Activated T-cell treated with anti-CD3 and anti-CD28 coated beads, Interleukin-2, amount 50 U/mL, for 24 hours (primary cell): ENCODE measurements at places on chromosomes 13 and 19.

GRCh38 chr19:56637976-56638555 is 4.9 kb upstream of the SMIM17 start:
- peak; percentile 32 for DNase-seq
- no peaks in the 10 kb centered on the region for H3K4me1 ChIP-seq
- H3K4me3 ChIP-seq, result no peak overlapping the region
- H3K36me3 ChIP-seq, result peaks cover 29% of the 10 kb centered on the region
- peaks cover 5% of the 10 kb centered on the region for H3K27me3 ChIP-seq
- H3K27ac ChIP-seq, result no peak overlapping the region

- no peak overlapping the region for H3K4me3 ChIP-seq
- H3K36me3 ChIP-seq, result peaks cover 89% of the 10 kb centered on the region
- no peak for DNase-seq
- no peaks in the 10 kb centered on the region for H3K27me3 ChIP-seq
Observed at GRCh38 chr19:19470579-19470978, 44.8 kb downstream of the TSSK6 start.

GRCh38 chr13:44132710-44133109 is 240.9 kb upstream of the SERP2 start:
- H3K36me3 ChIP-seq, result no peaks in the 10 kb centered on the region
- H3K4me3 ChIP-seq, result no peak overlapping the region
- no peak for DNase-seq
- H3K27me3 ChIP-seq, result peaks cover 13% of the 10 kb centered on the region
- H3K4me1 ChIP-seq, result peaks cover 12% of the 10 kb centered on the region

GRCh38 chr13:99926014-99926731 is 45.4 kb downstream of the ZIC5 start:
- no peaks in the 10 kb centered on the region for H3K4me1 ChIP-seq
- H3K27me3 ChIP-seq, result peaks cover 36% of the 10 kb centered on the region
- H3K27ac ChIP-seq, result no peak overlapping the region
- no peak overlapping the region for H3K4me3 ChIP-seq

DNA sequence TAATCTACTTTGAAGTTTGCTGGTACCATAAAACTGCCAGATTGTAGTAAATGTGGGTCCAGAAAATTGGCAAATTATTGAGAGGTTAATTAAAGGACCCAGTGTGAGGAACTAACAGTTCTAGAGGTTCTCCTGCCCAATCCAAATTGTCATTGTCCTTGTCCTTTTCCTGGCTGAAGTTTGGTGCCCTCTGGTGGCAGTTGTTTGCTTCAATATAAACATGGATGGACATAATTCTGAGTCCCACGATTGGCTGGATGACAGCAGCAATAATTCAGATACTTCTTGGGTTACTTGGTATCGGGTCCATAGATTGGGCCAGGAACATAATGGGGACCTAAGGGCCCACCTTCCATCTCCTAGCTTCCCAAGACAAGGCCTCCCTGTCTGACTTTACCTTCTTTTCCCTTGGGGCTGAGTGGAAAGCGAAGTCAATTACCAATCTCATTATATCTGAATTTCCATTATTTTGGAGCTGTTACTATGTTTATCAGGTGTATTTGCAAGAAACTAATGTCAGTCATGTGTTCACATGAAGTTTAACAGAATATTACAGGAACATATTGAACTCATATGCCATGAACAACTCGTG is 33.8 kb upstream of the GARRE1 start:
- H3K27me3 ChIP-seq, result no peaks in the 10 kb centered on the region
- H3K4me3 ChIP-seq, result no peak overlapping the region
- H3K36me3 ChIP-seq, result peaks cover 87% of the 10 kb centered on the region
- H3K4me1 ChIP-seq, result peaks cover 58% of the 10 kb centered on the region

- no peak overlapping the region for H3K27ac ChIP-seq
- no peaks in the 10 kb centered on the region for H3K36me3 ChIP-seq
- H3K4me3 ChIP-seq, result peak overlapping the region; percentile 29
- H3K4me1 ChIP-seq, result peaks cover 39% of the 10 kb centered on the region
- peaks cover 83% of the 10 kb centered on the region for H3K27me3 ChIP-seq
Observed at GRCh38 chr19:47445937-47446402, 25.7 kb downstream of the SLC8A2 start.

GRCh38 chr19:29191005-29191404 is 21.9 kb downstream of the UQCRFS1 start:
- H3K4me1 ChIP-seq, result peaks cover 7% of the 10 kb centered on the region
- H3K27me3 ChIP-seq, result no peaks in the 10 kb centered on the region
- DNase-seq, result no peak
- H3K36me3 ChIP-seq, result no peaks in the 10 kb centered on the region
- no peak overlapping the region for H3K4me3 ChIP-seq

DNA sequence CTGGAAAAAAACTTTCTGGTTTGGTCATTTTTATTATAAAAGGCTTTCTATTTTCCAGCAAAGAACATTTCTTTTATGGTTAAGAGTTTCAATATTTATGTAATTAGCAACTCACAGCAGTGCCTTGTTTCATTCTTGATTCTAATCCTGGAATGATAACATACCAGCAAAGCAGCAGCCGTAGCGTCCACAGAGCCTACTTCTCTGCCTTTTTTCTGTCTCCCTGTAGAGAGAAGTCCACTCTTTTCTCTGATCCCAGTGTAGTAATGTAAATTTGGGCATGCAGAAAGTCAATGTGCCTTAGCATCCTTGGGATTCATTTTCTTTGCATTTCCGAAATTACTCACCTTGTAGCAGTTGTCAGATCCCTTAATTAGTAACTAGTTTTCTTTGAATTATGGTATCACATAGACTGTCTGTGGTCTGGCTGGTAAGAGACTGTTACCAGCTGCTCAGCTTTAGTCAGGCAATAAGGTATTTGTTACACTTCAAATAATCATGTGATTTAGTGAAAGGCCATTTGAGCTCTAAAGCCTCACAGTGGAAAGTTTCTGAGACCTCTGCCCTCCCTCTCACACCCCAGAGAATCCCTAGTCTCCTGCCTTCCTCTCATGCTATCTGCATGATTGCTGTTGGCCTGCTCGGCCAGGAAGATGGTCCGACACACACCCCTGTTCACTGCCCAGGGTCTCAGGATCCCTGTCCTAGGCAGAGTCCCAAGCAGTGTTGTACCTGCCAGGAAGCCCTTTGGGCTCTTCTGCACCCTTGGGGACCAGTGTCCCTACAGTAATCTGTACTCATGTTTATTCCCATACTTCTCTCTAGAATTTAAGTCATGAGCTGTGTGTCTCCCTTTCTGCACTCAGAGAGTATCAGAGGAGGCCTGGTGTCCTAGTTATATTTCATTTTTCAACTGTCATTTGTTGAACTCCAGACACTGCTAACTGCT is 86.3 kb downstream of the LRCH1 start:
- no peak for DNase-seq
- no peaks in the 10 kb centered on the region for H3K36me3 ChIP-seq
- no peak overlapping the region for H3K4me3 ChIP-seq
- H3K27ac ChIP-seq, result no peak overlapping the region

DNA sequence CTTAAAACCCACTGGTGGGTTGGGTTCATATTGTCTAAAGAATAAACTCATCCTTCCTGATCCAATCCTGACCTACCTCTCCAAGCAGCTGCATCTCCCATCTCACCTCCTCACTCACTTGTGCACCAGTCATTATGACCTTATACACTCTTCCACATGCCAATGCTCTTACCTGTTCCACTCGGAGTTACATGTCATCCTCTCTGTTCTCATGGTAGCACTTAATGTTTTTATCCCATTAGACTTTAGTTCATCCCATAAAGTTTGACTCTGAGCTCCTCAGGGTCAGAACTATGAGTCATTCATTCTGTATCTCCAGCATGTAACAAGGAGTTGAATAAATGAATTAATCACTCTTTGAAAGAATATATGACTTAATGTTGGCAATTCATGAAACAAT is 330.2 kb downstream of the KLF12 start:
- no peak overlapping the region for H3K27ac ChIP-seq
- DNase-seq, result no peak
- H3K36me3 ChIP-seq, result peaks cover 34% of the 10 kb centered on the region
- H3K4me1 ChIP-seq, result peaks cover 20% of the 10 kb centered on the region

GRCh38 chr13:87356314-87356713 is 314.9 kb upstream of the SLITRK5 start:
- no peak overlapping the region for H3K4me3 ChIP-seq
- no peaks in the 10 kb centered on the region for H3K36me3 ChIP-seq
- no peaks in the 10 kb centered on the region for H3K27me3 ChIP-seq
- no peak overlapping the region for H3K27ac ChIP-seq
- no peaks in the 10 kb centered on the region for H3K4me1 ChIP-seq
- no peak for DNase-seq

GRCh38 chr13:28010046-28010445 is 21.6 kb upstream of the URAD start:
- no peak for DNase-seq
- no peak overlapping the region for H3K4me3 ChIP-seq
- peaks cover 3% of the 10 kb centered on the region for H3K4me1 ChIP-seq
- H3K27ac ChIP-seq, result no peak overlapping the region
- no peaks in the 10 kb centered on the region for H3K36me3 ChIP-seq
- H3K27me3 ChIP-seq, result peaks cover 3% of the 10 kb centered on the region

- H3K4me1 ChIP-seq, result peaks cover 35% of the 10 kb centered on the region
- H3K36me3 ChIP-seq, result no peaks in the 10 kb centered on the region
- H3K4me3 ChIP-seq, result no peak overlapping the region
- H3K27me3 ChIP-seq, result no peaks in the 10 kb centered on the region
- DNase-seq, result no peak
- H3K27ac ChIP-seq, result no peak overlapping the region
Observed at GRCh38 chr13:27298849-27299248, 28.2 kb downstream of the RASL11A start.

DNA sequence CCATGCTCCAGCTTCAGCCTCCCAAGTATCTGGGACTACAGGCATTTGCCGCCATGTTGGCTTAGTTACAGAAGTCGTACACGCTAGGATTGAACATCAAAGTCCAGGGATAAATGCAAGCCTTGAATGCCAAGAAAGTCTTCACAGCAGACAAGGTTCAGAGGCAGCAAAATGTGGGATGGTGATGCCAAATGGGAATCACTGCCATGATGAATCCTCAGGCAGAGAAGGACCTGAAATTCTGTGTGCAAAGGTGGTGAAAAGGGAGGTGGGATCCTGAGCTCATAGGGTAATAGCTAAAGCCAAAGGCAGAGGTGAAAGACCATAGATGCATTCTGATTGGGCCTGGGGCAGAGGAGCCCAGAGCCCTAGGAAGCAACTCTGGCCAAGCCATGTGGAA is 79.3 kb upstream of the STK24 start:
- H3K4me3 ChIP-seq, result no peak overlapping the region
- peaks cover 2% of the 10 kb centered on the region for H3K27me3 ChIP-seq
- H3K36me3 ChIP-seq, result no peaks in the 10 kb centered on the region

- no peaks in the 10 kb centered on the region for H3K27me3 ChIP-seq
- no peak overlapping the region for H3K27ac ChIP-seq
- H3K4me1 ChIP-seq, result no peaks in the 10 kb centered on the region
- no peaks in the 10 kb centered on the region for H3K36me3 ChIP-seq
- no peak for DNase-seq
Observed at GRCh38 chr13:34338102-34338501, 520.2 kb downstream of the RFC3 start.

- DNase-seq, result no peak
- peaks cover 4% of the 10 kb centered on the region for H3K4me1 ChIP-seq
- no peak overlapping the region for H3K4me3 ChIP-seq
- H3K27ac ChIP-seq, result no peak overlapping the region
- H3K27me3 ChIP-seq, result no peaks in the 10 kb centered on the region
- H3K36me3 ChIP-seq, result no peaks in the 10 kb centered on the region
Observed at GRCh38 chr13:94198681-94199080, 280.8 kb downstream of the DCT start.

GRCh38 chr13:24541127-24541475 is 28.5 kb upstream of the PARP4 start:
- peaks cover 9% of the 10 kb centered on the region for H3K4me1 ChIP-seq
- peak overlapping the region; percentile 77 for H3K4me3 ChIP-seq
- no peak overlapping the region for H3K27ac ChIP-seq
- DNase-seq, result no peak
- peaks cover 63% of the 10 kb centered on the region for H3K27me3 ChIP-seq

DNA sequence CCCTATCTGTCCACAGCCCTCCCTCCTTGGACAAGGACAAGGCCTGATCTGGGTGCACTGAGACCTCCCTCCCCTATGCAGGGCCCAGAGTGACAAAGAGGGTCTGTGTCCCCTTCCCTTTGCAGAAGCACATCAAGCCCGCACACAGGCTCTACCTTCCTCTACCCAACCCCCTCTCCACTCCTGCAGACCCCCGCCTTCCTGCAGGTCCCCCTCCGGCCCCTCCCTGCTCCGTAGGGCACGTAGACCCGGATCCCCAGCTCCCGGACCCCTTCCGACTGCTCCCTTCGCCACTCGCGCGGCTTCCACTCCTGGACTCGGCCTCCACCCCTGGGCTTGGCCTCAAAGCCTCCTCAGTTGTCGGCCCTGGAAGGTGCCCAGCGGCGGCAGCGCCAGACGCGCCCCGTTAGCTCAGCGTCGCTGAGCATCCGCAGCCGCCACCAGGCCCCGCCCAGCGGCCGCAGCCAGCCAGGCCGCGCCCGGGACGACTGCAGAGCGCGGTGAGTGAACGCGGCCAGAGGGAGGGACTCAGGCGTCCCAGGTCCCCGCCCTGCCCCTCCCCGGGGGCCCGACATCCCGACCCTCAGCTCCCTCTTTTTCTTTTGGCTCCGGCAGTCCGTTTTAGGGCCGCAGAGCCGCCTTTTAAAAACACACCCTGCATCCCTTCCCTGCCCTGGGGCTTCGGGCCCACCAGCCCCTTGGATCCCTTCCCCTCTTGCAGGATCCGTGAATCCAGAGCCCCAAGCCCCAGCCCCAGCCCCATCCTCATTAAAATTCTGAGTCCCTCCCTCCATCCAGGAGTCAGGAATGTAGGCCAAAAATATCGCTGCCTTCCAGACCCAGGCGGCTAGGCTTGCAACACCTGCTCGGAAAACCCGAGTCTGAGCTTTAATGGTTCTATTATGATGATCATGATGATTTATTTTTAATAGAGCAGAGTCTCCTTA is 1.5 kb upstream of the MYADM start:
- peak; percentile 76 for DNase-seq
- peak overlapping the region; percentile 93 for H3K27ac ChIP-seq
- H3K4me1 ChIP-seq, result peaks cover 36% of the 10 kb centered on the region

DNA sequence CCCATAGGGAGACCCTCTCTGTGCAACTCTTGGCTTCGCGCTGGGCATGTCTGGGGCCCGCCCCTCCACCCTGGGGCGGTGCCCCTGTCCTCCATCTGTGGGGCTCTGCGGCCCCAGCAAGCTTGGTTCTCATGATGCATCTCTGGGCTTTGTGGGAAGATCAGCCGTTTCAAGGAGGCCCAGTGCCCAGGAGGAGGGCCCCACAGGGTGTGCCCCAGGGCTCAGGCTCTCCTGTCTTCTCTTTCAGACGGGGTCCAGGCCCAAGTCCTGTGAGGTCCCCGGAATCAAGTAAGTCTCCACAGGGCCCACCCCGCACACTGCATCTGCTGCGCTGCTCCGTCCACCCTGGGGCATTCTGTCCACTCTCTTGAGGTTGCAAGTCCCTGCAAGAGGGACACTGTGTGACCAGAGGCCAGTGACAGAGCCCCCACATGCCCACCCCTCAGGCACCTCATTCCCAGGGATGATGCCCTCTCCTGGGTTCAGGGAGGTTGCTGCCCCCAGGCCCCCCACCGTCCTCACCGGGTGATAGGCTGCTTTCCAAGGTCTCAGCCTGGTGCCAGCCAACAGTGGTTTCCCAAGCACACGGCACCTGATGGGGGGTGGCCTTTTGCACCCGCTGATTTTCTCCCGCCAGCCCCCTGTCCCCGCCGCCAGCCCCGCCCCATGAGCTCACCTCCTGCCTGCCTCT is 31.7 kb downstream of the COMP start:
- DNase-seq, result no peak
- no peak overlapping the region for H3K27ac ChIP-seq
- H3K36me3 ChIP-seq, result peaks cover 2% of the 10 kb centered on the region
- no peaks in the 10 kb centered on the region for H3K4me1 ChIP-seq
- H3K27me3 ChIP-seq, result no peaks in the 10 kb centered on the region

- H3K27me3 ChIP-seq, result no peaks in the 10 kb centered on the region
- DNase-seq, result no peak
- peaks cover 61% of the 10 kb centered on the region for H3K36me3 ChIP-seq
- peak overlapping the region; percentile 99 for H3K4me3 ChIP-seq
- peak overlapping the region; percentile 94 for H3K27ac ChIP-seq
Observed at GRCh38 chr19:48992581-48993174, 431 bp downstream of the GYS1 start.
